ENCODE measurements at places on chromosomes 2 and 18. TPM values are rescaled to one million over a fixed set of nuclear protein-coding genes. Genes with fewer than 3 reads are reported as not detected.
A peak's percentile ranks its signal among the peaks of the same experiment; 100 is the strongest.

IL36G gene
- not detected for total RNA-seq

- no peak for DNase-seq
Measured at GRCh38 chr2:182148344-182148743, 162.7 kb downstream of the PPP1R1C start.

- peak; percentile 49 for DNase-seq
Measured at GRCh38 chr2:233384015-233384414, 29.7 kb downstream of the DGKD start.

TLX2 gene
- not detected for total RNA-seq

DCDC2C gene
- not detected for total RNA-seq

STPG4 gene
- total RNA-seq, result 0.90 TPM

DNA sequence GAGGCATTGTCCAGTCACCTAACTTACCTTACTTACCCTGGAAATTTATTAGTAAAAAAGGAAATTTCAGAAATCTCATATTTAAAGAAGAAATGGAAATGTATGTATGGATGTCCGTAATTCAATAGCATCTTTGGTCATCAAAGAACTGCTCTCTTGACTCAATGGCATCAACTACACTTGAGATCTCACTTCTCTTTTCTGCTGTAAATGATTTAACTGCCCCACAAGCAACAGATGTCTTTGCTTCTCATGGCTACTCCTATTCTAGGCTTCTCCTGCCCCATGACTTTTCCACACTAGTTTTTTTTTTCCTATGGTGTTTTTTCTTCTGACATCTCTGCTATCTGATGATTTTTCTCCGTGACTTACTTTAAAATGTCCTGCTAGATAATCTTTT is 34.0 kb upstream of the ERMN start:
- DNase-seq, result no peak

- no peak for DNase-seq
Measured at GRCh38 chr2:14513903-14514302, 118.6 kb upstream of the LRATD1 start.

COL4A4 gene
- total RNA-seq, result 34.6 TPM

DNA sequence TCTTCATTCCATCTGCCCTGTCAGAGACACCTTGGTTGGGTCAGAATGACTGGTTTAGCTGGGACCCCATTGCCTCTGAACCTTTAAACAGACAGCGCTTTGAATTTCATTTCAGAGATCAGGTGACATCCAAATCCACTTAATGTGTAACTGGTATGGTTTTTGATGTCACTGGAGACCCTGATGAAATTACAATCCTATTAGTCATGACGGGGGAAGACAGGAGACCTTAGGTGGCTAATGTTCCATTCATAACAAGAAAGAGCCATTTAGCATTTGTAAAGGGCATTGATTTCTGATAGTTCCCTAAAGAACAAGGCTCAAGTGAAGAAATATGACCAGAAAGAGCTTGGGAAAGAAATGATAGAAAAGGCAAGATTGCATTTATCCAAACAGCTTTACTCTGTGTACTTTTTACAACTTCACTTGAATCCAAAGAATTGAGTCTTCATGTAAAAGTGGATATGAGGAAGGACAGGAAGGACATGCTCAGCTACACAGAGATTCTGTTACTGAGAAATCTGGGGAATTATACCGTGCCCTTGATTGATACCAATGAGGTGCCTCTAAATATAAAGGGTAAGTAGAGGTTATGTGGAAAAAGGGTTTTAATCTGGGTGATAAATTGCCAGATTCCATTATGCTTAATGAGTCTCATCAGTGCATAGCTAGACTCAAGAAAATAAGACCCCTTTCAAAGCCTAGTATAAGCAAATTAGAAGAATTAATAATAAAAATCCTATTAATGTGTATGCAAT is 198.2 kb downstream of the NCKAP5 start:
- DNase-seq, result no peak

DNA sequence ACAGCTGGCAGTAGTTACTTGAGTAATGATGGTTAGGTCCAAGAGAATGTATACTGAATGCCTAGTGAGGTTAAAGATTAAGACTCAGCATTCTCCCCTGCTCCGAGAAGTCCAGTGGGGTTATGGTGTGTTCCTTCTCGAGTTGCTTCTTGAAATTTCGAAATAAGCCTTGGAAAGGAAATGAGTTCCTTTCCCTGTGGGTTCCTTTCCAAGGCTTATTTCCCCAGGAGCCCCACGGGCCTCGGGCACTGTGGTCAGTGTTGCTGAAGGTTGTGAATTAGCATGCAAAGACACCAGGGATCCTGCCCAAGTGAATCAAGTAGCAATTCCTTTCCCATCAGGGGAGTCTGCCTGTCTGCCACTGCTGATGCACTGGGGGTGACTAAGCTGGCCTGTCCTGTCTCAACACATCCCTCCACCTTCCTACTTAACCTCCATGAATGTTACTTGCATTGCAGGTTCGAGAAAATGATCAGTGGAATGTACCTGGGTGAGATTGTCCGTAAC is 53.6 kb downstream of the HK2 start:
- no peak for DNase-seq

DNA sequence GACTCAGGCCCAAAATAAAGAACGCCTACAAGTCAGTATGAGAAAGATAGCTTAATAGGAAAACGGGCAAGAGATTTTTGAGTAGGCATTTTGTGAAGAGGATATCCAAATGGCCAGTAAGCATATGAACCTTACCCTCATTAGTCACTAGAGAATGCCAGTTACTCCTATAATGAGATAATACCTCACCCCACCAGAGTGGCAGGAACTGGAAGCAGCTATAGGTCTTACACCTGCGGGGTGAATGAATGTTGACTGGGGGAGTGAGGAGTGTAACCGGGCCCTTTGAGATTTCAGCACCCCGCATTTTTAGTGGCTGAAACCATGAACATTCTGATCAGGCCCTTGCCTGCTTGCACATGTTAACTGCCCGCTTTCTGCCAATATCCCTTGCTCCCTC is 7.5 kb upstream of the PTPN2 start:
- no peak for DNase-seq

GRCh38 chr18:59918997-59919396 is 19.2 kb downstream of the PMAIP1 start:
- DNase-seq, result no peak

DNA sequence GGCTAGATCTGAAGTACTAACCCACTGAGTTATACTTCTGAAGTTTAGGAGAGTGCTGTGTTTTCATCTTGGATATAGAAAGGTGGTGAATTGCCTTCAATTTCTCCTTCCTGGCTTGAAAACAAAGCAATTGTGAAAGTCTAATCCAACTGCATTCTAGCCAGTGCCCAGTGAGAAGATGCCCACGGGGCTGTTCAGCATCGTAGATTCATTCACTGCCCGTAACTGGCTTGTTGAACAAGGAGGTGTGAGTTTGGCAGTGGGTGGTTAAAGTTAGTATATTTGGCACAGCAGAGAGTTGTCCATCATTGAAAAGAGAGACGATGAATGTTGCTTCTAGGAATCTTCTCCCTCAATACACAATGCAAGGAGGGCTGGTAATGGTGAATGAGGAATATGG is 82.3 kb upstream of the RND3 start:
- no peak for DNase-seq

- no peak for DNase-seq
Measured at GRCh38 chr2:112181571-112182290, 43.5 kb downstream of the FBLN7 start.

KCTD18 gene
- 20.2 TPM for total RNA-seq

- no peak for DNase-seq
Measured at GRCh38 chr2:64760128-64760527, 106.4 kb upstream of the SERTAD2 start.

DNA sequence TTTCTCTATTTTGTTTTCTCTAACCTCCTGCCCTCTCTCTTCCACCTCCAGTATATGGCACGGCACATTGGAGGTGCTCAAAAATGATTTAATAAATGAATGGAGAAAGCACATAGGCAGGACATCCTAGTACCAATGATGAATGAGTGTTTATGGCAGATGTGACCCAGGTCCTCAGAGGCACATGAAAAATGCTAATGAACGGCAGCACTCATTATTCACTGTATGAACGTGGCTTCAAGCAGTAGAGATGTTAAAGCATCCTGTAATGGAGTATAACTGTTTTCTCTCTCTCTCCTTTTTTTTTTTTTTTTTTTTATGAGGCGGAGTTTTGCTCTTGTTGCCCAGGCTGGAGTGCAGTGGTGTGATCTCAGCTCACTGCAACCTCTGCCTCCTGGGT is 72.4 kb downstream of the MBP start:
- DNase-seq, result no peak

DNA sequence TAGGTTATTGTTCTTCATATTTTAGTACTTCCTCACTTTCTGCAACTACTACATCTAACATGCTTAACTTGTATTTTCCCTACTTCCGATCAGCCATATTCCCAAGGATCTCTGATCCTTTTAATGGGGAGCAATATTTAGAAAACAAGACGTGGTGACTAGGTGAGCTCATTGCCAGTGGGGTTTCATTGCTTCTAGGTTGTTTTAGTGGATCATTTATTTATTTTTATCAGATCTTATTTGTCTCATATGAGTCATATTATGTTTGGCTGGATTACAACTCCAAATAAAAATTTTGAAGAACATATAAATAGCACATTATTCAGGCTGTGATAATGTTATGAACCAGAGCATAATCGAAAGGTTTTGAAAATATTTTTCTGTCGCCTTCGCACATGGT is 480.9 kb upstream of the TMEFF2 start:
- DNase-seq, result no peak

GRCh38 chr2:201248288-201248844 is 12.0 kb upstream of the CASP8 start:
- DNase-seq, result no peak

DNA sequence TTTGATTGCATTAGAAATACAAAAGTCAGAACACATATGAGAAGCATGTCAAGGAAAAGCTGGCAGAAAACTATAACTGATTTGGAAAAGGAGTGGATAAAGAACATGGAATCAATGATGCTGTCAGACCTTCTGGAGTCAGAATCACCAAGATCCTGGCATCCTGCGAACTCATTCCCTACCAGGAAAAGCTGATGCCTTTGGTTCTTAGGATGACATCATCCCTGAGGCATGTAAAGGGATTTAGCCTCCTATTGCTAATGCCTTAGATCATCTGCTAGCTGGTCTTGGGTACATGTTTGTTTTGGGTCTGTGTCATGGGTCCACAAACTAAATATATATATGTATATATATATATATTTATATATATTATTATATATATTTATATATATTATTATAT is 680.7 kb downstream of the EPHA4 start:
- no peak for DNase-seq

DNA sequence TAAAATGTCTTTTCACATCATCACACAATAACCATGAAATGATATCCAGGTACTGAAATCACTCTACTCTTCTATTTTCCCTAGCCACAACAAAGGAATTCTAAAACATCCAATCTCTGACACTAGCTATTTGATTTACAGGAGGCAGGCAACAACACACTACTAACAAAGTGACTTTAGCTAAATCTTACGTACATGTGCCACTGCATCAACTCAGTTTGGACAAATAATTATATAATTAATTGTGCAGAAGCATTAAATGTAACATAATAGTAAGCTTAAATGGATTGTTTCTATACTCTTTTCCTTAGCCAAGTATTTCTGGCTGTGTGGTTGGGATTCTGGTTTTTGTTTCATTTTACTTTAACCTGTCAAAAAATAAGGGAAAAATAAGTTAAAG is 192.4 kb downstream of the AFF3 start:
- no peak for DNase-seq

RNF152 gene
- total RNA-seq, result 0.49 TPM

ASIC4 gene
- not detected for total RNA-seq

SLC8A1 gene
- total RNA-seq, result 0.12 TPM

GATA6 gene
- not detected for total RNA-seq

VPS54 gene
- total RNA-seq, result 13.2 TPM

DNA sequence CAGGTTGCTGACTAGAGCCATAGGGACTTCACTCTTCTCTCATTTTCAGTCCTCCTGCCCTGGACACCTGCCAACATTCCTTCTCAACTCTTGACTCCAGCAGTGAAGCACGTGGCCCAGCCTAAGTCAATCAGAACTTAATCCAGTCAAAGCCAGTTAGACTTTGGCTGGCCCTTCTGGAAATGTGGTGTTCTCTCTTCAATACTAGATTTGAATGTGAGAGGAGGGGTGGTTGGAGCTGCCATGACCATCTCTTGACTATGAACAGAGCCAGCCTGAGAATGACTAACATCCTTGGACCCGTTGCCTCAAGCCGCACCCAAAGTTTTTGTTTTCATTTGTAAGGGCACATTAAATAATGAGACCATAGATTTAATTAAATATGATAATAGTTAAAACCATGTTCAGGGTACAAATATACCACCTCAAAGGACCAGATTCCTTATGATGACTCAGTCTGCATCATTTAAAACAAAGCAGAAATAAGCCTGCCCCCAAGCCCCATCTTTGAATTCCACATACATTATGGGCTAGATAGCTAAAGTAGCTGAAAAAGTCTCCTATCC is 49.7 kb upstream of the RASGRP3 start:
- DNase-seq, result no peak

DNA sequence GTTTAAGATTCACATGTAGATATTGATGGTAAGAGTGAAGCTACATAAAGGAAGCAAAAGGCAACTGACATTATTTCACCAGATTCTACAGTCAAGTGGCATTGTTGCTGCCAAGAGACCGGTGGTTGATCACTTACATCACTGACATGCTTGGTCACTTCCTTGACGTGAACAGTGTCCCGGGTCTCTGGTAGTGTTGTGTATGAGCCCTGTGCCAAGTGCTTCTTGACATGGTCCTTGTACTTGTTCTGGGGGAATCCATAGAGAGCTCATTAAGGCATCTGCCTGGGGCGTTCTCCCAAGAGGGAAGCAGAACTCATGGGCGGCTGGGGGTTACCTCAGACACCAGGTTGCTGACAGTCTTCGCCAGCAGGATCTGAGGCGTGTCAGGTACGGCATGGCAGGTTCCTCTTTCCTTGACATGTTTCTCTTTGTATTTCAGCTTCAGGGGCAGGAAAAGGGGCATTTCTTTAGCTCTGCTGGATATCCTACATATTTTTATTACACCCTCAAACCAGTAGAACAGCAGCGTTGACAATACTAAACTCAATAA is 116.2 kb downstream of the RIF1 start:
- peak; percentile 80 for DNase-seq

DNA sequence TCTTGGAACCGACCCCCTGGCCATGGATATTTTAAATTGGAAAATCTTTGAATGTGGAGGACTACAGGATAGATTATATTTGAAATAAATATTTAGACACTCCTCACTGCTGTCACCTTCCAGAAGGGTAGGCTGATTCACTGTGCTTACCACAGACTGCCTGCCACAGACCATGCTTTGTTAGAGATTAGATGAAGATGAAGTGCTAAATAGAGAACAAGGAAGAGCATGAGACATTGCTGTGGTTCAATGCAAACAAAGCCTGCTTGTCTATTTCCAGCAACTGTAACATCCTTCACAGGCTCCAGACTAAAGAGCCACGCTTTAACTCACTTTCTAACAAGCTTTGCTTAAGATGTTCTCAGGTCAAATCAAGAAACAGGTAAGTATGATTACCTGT is 81.0 kb upstream of the TMEM17 start:
- DNase-seq, result no peak

GRCh38 chr2:39524756-39525635 is 87.9 kb upstream of the MAP4K3 start:
- DNase-seq, result no peak

- no peak for DNase-seq
Measured at GRCh38 chr2:9821805-9822445, 21.3 kb upstream of the TAF1B start.

- no peak for DNase-seq
Measured at GRCh38 chr2:59701271-59701994, 852.0 kb downstream of the BCL11A start.

- DNase-seq, result no peak
Measured at GRCh38 chr18:68843473-68844089, 45.7 kb downstream of the CCDC102B start.
